AML-193 (cell line): ENCODE measurements at places on chromosomes 2 and 18.

DNA sequence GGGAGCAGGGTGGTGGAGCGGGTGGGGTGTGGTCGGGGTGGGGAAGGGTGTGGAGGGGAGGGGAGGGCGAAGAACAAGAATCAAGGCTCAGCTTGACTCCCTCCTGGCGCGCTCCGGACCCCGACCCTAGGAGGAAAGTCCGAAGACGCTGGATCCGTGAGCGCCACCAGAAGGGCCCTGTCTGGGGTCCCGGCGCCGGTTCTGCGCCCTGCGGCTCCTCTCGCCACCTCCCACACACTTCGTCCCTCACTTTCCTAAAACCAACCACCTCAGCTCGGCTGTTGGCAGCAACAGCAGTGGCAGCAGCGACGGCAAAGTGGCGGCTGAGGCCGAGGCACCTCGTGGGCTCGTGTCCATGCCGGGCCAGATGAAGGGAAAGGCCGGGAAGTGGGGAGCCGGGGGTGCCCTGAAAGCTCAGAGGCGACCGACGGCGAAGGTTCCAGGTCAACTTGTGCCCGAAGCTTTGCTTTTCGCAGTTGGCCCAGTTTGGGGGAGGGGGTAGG lies 2.1 kb downstream of the KLHL14 start:
- no peak for DNase-seq

- no peak for DNase-seq
Observed at GRCh38 chr2:170925923-170926322, 3.1 kb upstream of the GORASP2 start.

DNA sequence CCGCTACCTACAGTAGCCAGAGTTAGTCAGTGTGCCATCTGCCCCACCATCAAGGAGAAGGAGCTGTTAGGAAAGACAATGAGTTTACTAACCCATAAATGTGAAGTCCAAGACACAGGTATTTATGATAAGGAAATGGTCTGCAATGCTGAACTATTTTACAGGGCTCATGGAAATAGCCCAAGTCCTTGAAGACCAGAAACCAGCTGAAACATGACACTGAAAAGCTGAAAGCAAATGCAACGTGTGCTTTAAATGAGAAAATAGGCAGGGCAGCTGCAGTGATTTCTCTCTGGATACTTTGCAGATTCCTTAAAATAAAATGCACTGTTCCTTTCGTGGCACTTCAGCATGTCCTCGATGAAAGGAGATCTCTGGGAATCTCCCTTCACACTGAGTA lies 256.4 kb upstream of the TCF4 start:
- no peak for DNase-seq

GRCh38 chr2:149527998-149528755 lies 59.4 kb downstream of the MMADHC start:
- DNase-seq, result no peak

DNA sequence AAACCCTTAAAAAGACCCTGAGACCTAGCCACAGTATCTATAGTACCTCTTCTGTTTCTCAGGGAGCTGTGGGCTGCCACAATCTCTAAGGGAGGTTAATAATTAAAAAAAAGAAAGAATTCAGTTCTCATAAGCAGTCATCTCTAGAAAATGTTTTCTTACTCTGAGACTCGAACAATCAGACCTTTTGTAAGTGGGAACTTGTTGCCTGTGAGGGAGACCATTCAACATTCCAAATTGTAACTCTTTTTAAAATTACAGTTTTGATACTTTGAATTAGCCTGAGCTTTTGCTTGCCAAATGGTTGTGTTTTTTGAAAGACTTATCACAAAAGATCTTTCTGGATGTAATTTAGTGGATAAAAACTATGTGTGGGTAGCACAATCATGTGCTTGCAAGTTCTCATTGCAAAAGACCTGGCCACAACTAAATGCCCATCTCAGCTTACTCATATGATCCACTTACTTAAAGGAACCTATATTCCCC lies 33.3 kb downstream of the IL1R2 start:
- DNase-seq, result no peak

DNA sequence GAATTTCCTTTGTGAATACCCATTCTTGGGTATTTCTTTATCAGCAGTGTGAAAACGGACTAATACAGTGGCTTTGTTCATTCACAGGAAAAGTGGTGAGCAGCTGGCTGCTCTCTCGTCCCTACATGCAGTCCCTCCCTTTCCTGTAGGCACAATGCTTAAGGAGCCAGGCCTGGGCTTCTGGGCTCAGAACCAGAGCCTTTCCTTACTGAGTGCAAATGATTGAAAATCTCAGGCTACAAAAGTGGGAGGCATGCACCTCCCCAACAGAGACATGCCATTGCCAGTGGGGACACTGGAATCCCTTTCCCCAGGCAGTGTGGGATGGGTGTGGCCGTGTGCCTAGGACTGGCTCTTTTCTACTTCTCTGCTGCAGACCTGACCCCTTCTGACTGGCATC lies 61.3 kb downstream of the MCFD2 start:
- no peak for DNase-seq

DNA sequence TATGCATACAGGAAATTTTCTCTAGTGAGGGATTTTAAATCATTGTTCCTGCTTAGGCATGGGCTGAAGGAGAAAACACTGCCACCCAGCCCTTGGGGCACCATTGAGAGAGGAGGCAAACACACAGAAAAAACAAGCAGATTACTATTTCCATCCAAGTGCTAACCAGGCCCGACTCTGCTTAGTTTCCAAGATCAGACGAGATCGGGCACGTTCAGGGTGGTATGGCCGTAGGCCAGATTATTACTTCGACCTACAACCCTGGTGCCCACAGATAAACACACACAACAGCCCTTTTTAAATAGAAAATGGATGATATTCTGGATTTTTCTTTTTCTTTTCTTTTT lies 45.4 kb upstream of the RHOB start:
- DNase-seq, result no peak

- no peak for DNase-seq
Observed at GRCh38 chr2:71150082-71150816, 19.8 kb downstream of the MPHOSPH10 start.

DNA sequence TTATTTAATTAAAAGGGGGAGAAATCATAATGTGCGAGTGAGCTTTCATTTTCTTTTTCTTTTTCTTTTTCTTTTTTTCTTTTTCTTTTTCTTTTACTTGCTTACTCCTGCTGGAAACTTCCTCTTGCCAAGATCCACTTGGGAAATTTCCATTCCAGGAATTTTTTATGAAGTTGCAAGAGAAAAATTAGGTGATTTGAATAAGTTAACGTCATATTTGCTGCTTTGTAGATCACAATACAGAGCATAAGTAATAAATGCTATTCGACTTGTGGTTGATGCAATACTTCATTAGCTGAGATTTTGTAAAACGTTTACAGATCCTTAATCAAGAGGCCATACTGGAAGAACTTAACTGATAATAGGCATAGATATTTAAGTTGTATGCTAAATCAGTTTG lies 354.7 kb upstream of the SMIM21 start:
- DNase-seq, result no peak
